ENCODE measurements at places on chromosomes 11 and 22.

- DNase-seq: no peak
These were observed 25.0 kb downstream of the OR5A2 start for GRCh38 chr11:59401262-59401552.

GRCh38 chr11:1000357-1001278 is 35.9 kb downstream of the MUC6 start:
- no peak for DNase-seq

GRCh38 chr11:118672846-118673245 is 6.6 kb downstream of the TREH start:
- no peak for DNase-seq

GRCh38 chr11:63506876-63507275 is 992 bp downstream of the LGALS12 start:
- peak; percentile 10 for DNase-seq

GRCh38 chr22:36977401-36977861 is 41.8 kb downstream of the TST start:
- no peak for DNase-seq

DNA sequence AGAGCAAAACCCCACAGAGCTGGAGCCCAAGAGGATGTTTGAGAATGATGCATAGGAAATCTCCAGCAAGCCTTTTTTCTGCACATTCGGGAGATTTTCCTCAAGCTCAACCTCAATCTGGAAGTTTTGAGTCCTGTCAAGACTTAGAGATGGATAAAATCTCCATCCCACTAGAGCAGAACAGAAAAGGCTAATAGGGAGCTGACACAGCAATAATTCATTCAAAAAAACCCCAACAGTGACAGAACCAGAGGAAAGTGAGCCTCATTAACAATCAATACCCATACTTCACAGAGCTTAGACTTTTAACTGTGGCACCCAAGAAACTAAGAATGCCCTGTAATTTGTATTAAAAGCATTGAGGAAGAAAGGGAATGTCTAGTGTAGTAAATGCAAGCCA is 115.9 kb upstream of the BDNF start:
- DNase-seq: no peak

- DNase-seq: no peak
These were observed 3.1 kb downstream of the CPT1A start for GRCh38 chr11:68838572-68838964.

- no peak for DNase-seq
These were observed 55.7 kb downstream of the ARHGAP8 start for GRCh38 chr22:44807915-44808690.

- no peak for DNase-seq
These were observed 206.2 kb upstream of the DDI1 start for GRCh38 chr11:103830205-103830604.

DNA sequence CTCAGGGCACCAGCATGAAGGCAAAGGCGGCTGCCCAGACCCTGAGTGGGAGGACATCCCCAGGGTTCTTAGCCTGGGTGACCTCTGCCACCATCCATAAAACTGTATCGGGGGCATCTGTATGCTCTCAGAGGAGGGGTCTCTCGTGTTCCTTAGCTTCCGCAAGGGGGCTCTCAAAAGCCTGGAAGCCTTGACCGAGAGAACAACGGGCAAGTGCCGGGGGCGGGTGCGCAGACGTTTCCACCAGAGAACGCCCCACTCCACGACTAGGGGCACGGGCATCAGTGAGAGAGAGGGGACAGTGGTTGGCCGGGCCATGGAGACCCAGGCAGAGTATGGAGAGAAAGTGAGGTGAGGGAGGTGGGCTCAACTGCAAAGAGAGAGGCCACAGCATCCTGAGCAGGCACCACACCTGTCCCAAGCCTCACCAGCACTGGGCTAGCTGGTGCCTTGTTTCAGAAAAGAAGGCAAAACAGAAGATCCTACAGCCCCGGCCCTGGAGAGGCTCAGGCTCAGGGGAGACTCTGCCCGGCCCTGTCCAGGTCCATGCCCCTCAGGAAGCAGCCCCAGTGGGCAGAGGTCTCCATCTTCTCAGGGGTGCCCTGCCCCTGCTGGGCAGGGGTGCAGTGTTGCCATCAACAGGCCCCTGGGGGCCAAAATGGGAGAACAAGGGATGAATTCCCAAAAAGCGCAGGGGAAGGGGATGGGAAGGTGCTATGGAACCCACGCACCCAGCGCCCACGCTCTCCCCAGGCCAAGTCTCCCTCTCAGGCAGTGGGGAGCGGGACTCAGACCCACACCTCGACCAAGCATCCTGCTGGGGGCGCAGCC is 5.9 kb downstream of the TSPAN32 start:
- DNase-seq: no peak

DNA sequence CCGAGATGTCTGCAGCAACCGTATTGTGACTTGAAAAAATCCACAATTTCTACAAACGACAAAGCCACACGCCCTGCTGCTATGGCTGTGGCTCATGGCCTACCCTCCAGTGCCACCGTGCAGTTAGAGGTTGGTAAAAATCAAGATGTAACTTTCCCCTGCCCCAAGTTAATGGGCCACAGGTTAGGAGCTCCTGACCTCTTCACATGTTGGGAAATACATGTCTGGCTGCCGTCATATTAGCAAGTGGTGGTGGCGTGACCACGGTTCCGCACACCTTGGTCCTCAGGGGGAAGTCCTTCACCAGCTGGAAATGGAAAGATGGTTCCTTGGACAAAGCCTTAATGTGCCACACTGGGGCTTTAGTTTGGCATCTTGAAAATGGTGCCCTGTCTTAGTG is 27.4 kb upstream of the CCND1 start:
- DNase-seq: no peak

- DNase-seq: no peak
These were observed 24.4 kb upstream of the IZUMO1R start for GRCh38 chr11:94279996-94280395.

GRCh38 chr11:105867742-105868141 is 154.3 kb downstream of the MSANTD4 start:
- DNase-seq: no peak

DNA sequence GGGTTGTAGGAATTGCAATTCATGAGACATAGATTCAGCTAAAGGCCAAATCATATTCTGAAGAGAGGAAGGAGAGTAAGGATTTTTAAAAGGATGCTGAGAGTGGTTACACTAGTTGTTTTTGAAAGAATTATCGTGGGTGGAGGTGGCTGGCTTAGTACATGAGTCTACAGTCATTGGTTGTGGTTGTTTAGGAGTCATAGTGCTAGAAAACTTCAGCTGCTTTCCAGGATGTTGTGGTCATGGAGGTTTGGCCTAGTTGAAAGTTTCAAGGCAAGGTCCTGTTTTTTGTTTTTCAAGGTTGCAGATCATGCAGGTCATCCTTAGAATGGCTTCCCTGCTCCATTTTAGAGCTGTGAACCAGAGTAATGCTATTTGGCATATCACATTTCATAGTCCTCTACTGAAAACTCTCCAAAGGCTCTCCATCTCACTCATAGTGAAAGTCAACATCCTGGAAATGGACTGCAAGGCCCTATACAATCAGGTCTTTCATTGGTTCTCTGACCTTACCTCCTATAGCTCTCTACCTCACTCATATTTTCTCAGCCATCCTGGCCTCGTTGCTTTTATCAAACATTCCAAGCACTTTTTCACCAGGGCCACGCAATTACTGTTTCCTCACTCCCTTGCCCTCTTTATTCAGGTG is 26.1 kb upstream of the ZBTB44 start:
- no peak for DNase-seq

GRCh38 chr11:18071098-18071705 is 25.1 kb upstream of the TPH1 start:
- no peak for DNase-seq

- no peak for DNase-seq
These were observed 310.0 kb downstream of the DCDC1 start for GRCh38 chr11:31059529-31059928.

DNA sequence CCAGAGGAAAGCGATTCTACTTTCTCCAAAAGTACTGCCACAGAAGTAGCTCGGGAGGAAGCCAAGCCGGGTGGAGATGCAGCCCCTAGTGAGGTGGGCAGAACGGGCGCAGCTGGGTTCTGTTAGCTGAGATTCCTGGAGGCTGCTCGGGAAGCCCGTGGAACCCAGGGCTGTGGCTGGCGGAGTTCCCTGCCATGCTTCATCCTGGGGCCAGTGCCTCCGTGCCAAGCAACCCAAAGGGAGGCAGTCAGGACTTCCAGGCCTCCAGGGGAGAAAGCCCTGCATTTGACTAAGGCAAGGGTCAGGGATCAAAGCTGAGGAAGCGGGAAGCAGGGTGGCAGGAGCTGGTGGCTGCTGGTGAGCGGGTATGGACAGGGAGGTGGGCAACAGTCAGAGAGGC is 6.7 kb upstream of the TRMU start:
- no peak for DNase-seq

DNA sequence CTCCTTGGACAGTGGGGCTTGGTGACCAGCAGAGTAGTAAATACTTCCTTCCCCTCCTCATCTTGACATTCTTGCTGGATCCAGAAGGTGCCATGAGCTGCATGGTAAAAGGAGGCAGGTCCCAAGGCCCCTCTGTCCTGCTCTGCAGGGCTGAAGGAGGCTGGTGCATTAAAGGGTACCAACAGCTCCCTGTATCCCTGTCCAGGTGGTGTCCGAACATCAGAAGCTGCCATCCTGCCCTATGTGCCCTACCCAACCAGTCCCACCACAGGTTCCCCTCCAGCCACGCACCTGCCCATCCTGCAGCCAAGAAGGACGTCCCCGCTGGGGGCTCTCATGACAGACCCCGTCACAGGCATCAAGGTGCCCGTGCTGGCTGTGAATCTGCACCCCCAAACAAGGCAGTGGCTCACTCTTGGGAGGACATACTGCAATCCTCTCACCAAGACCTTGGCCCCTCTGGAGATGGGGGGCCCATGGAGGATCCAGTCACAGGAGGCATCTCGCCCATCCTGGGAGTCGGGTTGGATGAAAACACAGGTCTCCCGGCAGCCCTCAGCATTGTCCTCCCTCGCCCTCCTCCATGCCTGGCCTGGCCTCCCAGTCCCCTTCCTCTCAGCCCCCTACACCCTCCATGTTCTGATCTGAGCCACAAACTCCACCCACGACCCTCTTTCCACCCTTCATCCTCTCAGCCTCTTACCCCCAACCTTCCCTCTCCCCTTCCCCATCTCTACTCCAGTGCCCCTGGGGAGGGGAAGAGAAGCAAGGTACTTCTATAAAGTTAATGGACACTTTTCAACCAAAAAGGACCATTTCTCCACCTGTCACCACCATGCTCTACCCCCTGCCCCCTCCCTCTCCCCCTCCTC is 55.1 kb downstream of the BTG4 start:
- no peak for DNase-seq

DNA sequence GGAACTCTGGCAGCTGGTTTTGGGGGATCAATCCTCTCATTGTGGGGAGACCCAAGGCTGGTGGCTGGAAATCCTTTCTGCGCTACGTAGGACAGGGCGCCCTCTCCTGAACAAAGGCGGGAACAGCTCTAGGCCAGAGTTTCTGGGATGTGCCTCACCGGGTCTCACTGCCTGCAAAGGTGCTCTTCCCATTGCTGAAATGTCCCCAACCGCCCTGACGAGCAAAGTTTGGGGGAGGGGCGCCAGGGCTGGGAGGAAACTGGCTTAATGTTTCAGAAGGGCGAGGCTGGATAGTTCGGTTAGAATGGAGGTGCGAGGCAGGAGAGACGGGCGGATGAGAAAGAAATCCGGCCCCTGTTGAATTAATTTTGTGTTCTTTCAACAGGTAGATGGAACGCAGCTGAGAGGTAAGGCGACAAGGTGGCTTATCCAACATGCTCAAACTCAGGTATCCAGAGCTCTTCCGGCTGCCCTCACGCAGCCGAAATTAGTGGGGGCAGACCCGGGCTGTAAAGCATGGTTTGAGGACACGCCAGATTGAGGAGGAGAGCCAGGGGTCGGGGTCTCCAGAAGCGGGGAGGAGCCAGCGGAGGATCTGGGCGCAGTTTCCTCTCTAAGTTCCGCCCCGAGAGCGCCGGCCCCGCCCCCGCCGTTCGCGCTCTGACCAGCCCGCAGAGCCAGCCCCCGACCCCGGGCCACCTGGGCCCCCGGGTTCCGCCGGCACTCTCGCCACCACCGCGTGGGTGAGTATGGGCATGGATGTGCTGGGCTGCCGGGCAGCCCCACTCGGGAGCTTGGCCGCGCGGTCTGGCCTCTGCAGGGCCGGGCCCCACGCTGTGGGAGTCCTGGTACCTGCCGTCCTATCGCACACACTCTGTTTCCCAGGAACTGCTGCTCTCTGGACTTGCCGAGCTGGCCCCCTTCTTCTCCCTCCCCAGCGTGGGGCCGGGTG is at the start of gene PGAP2:
Gene PGAP2 (plus strand): TSS at position 652 of the 952 bp plus-strand sequence. CDS start 2,700 bp downstream, outside the sequence.
- peak; percentile 69 for DNase-seq

GRCh38 chr11:35812828-35813227 is 131.0 kb upstream of the LDLRAD3 start:
- DNase-seq: no peak

DNA sequence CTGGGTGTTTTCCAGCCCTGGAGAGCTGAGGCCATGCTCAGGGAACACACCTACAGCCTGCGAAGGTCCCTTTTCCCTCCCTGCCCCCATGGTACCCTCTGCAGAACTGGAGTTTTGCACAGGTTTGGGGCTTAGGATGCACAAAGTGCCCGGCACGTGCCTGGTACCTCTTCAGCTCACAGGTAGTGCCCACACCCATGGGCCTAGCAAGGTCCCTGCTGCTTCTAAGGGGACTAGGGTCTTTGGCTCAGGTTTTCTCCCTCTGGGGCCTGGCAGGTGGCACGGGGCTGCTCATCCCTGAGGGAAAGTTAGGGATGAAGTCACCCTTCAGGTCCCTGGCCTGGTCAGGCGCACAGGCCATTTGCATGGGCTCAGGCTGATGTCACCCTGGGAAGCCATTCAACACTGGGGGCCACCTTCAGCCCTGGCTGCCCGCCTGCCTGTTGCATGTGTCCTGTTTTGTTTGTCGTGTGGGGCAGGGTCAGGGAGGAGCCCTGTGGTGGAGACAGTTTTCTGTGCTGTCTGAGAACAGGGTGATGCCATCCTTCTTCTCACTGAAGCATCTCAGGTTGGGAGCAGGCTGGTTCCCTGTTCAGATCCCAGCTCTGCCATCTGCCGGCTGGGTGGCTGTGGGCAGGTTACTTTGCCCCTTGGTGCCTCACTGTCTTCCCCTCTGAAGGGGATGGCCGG is 68.3 kb upstream of the CRYBB3 start:
- DNase-seq: no peak

GRCh38 chr22:36204632-36205015 is 3.0 kb upstream of the APOL4 start:
- DNase-seq: no peak

All from HuH-7.5 (cell line).